ENCODE measurements at places on chromosomes 1 and 21.

- no peak for DNase-seq
These were observed 39.6 kb downstream of the PDE4B start for GRCh38 chr1:65832296-65832695.

GRCh38 chr1:22262583-22262982 is 119.7 kb upstream of the WNT4 start:
- DNase-seq: no peak

- DNase-seq: no peak
These were observed 55.0 kb downstream of the TRABD2B start for GRCh38 chr1:47942240-47942629.

DNA sequence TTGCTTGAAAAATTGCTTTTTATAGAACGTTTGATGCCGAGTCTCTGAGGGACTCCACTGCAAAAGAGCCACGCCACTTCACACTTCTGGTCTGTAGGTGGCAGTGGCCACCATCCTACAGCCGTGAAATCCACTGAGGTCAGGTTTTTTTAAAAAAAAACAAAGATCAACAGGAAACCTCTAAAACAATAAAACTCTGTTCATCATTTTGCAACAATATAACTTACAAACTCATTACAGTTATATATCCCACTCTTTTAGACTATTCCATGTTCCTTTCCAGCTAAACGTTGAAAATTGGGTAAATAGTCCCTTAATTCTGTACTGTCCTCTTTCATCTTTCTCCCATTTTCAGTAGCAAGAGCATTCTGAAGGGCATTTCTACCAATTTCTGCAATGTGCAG is 64.6 kb upstream of the FMN2 start:
- DNase-seq: no peak

- no peak for DNase-seq
These were observed 1.5 kb downstream of the SIM2 start for GRCh38 chr21:36700295-36700970.

GRCh38 chr1:34156739-34157138 is 8.3 kb downstream of the CSMD2 start:
- DNase-seq: no peak

DNA sequence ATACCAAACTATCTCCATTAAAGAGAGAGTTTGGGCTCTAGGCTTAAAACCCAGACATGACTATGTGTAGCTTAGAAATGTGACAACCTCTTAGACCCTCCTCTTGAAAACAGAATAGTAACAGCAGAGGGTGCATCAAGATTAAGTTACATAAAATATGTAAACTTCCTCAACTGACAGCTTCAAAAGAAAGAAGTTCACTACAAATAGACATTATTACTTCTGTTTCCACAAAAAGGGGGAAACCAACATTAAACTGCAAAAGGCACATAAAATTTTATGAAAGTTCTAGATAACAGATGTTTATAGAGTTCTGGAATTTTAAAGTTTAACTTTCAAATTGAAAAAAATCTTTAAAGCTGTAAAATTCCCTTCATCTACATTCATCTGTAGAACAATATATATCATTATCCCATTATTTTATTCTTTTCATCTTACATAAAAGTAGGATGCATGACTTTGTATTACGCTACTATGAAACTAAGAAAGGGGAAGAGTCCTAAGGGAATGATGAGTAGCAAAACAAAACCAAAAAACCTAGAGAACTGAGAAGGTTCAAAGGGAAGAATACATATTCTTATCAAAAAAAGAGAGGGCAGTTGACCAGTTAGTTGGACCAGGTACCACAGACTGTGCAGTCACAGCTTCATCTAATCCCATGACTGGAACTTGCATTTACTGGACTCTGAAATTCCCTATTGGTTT is 177.0 kb downstream of the SIPA1L2 start:
- no peak for DNase-seq

- DNase-seq: no peak
These were observed 122.1 kb downstream of the LRIG2 start for GRCh38 chr1:113194846-113195830.

DNA sequence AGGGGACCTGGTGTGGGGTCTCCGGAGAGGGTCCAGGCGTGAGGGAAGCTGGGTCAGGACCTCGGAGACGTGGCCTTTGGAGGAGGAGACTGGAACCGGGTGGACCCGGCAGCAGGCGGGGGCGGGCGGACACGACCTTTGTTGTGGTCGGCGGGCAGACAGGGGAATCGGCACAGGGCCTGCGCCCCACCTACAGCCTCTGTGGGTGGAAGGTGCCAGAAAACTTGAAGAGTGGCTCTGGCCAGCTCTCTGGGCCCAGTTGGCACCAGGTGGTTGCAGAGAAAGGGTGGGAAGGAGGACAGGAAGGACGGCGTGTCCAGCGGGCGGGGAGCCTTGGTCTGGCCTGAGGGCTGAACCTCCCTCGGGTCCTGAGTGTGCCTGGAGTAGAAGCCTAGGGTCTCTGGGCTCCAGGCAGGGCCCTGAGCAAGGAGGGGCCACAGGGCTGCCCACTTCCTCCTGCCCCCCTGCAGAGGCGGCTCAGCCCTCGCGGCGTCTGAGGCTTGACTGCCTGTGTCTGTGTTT is 7.7 kb upstream of the TTLL10 start:
- no peak for DNase-seq

DNA sequence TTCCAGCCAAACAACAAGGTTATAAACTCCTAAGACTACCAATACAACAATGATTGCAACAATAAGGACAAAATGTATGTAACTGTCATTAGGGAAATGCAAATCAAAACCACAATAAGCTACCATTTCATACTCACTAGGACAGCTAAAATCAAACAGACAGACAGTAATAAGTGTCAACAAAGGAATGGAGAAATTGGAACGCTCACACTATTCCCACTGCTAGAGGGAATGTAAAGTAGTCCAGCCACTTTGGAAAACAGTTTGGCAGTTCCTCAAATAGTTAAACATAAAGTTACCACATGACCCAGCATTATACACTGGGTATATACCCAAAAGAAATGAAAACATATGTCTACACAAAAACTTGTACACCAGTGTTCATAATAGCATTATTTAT is 9.3 kb downstream of the PRKAB2 start:
- no peak for DNase-seq

GRCh38 chr1:61348025-61348665 is 265.8 kb downstream of the NFIA start:
- DNase-seq: no peak

GRCh38 chr1:27668121-27668807 is 3.7 kb downstream of the IFI6 start:
- DNase-seq: no peak

All from stimulated activated naive CD4-positive, alpha-beta T cell treated with Interleukin-2 at 50 U/mL for 16 hours (primary cell).